ENCODE measurements at places on chromosomes 1 and 21.

GRCh38 chr1:215273838-215274516 is 191.4 kb downstream of the KCNK2 start:
- peak; percentile 90 for DNase-seq

- peak; percentile 94 for DNase-seq
Observed at GRCh38 chr1:165854101-165854845, 26.9 kb downstream of the UCK2 start.

DNA sequence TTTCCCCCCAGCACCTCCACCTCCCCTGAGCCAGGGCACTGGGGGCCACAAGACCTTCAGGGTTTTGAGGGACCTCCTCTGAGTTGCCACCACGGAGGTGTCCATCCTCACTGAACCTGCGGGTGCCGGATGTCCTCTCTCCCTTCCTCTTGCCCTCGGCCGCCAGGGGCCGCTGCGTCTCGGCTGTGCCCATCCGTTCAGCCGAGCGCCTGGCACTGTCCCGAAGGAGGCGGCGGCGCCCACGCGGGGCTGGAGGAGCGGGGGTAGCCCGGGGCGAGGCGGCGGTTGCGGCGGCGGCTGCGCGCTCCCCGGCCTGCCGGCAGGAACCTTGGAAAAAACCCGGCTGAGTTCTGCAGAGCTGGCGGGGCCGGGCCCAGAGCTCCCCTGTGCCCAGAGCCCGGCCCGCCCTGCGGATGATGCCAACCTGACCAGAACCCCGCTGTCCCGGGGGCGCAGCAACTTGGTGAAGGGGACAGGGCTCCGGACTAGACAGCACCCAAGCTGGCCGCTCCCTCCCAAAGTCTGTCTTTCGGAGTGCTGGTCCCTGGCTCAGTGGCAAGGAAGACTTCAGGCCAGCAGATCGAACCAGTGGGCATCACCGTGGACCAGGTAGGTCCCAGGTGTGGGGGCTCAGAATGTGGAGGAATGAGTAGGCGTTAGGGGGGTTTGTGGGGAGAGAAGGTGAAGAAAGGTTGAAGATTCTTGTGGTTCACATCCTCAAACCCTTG is 3.7 kb upstream of the PPM1J start:
- peak; percentile 63 for DNase-seq

DNA sequence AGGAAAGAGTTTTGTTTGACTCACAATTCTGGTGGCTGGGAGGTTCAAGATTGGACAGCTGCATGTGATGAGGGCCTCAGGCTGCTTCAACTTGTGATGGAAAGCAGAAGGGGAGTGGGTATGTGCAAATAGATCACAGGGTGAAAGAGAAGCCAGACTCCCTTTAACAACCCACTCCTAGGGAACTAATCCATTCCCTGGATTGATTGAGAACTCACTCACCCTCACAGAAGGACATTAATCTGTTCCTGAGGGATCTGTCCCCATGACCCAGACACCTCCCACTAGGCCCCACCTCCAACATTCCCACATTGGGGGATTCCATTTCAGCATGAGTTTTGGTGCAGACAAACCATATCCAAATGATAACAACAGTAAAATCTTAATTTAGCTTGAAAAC is 25.6 kb downstream of the UBE2T start:
- no peak for DNase-seq

DNA sequence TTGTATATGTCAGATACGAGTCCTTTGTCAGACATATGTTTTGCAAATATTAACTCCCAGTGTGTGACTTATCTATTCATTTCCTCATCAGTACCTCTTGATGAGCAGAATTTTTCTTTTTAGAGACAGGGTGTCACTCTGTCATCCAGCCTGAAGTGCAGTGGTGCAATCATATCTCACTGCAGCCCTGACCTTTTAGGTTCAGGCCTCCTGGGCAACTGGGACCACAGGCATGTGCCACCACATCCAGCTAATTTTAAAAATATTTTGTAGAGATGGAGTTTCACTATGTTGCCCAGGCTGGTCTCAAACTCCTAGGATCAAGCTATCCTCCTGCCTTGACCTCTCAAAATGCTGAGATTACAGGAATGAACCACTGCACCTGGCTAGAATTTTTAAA is 93.0 kb downstream of the HLCS start:
- DNase-seq = no peak

DNA sequence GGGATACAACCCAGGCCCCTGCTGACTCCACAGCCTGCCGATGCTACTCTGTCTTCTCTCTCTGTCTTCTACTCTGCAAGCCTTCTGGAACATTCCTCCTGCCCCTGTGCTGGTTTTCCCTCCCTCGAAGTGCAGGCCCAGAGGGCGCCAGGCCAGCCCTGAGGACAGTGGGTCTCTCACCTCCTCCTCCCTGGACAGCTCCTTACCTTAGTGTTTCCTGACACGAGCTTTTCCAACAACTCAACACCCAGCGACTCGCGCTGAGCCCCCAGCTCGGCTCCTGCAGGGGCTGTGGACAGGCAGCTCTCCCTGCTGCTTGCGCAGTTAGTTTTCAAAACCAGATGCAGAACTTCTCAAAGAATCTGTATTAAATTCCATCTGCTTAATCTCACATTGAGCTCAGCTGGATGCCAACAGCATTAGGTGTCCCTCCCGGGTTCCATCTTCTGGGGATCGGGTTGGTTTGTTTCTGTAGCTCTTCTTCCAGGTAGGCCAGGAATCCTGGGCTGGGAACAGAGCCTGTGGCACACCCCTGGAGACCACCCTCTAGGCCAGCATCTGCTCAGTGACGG is 54.2 kb downstream of the PTPRU start:
- DNase-seq = no peak

GRCh38 chr1:228003461-228004330 is 3.1 kb upstream of the WNT3A start:
- no peak for DNase-seq

- DNase-seq = peak; percentile 20
Observed at GRCh38 chr1:180615493-180616290, 16.1 kb upstream of the XPR1 start.
